ENCODE measurements at places on chromosomes 7 and 10. TPM values are rescaled to one million over a fixed set of nuclear protein-coding genes. Genes with fewer than 3 reads are reported as not detected.

DNA sequence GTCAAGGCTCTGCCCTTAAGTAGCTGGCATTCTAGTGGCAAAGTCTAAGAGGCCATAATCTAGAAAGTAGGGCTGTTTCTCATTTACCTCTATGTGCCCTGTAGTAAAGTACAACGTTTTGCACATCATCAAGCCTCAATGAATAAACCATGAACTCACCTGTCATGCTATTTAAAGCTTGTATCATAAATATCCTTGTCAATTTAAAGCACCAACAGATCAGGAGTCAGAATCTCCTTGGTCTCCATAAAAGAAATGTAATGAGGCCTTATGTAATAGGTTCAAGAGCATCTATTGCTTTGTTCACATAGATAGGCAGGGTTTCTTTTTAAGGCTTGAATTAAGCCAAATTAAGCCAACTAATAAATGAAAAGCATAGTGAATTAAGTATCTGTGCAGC is 181.9 kb downstream of the KMT2E start:
- DNase-seq: no peak

SEMA3E gene
- total RNA-seq: 1.3 TPM

C10orf67 gene
- not detected for total RNA-seq

GRCh38 chr10:37263304-37263703 is 137.9 kb downstream of the ANKRD30A start:
- DNase-seq: no peak

DNA sequence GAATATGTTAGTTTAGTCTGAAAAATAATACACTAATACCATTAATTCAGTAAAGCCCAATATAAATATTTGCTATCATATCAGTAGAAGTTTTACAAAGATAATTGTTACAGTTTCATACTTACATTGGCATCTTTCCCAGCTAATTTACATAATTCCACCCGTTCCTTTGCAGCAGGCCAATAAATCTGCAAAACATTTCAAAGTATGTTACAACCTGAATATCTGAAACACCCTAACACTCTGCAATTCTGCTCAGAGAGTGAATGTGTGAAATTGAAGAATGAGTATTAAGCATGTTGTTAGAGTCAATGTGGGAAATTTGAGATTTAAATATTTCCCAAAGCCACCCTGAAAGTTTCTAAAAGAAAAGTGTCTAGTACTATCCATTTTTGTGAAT is 105.5 kb downstream of the SEMA3D start:
- DNase-seq: no peak

KIAA1549 gene
- total RNA-seq: 1.2 TPM

DNA sequence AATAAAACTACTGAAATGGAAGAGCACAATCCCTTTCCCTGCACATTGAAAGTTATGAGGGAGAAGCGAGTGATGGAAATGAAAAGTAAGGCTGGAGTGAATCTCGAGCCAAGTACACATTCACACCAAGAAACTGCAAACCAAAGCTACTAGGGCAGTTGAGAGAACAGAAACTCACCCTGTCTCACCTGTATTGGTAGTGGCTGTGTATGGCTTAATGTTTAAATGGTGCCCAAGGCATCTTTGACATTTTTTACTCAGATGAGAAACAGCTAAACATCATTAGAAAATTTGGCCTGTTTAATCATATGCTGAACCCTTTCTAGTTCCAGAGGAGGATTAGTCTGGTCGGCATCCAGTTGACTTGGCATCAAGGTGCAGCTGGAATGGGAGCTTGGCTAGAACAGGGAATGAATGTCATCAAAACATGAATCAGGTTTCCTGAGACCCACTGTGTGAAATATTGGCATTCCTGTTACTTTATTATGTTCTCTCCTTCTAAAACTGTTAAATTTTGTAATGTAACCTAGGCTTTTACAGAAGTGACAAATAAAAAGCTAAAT is 840.8 kb downstream of the GRM8 start:
- no peak for DNase-seq

- peak; percentile 19 for DNase-seq
Measured at GRCh38 chr7:115477193-115477651, 553.3 kb downstream of the TFEC start.

OR2A5 gene
- not detected for total RNA-seq

DNA sequence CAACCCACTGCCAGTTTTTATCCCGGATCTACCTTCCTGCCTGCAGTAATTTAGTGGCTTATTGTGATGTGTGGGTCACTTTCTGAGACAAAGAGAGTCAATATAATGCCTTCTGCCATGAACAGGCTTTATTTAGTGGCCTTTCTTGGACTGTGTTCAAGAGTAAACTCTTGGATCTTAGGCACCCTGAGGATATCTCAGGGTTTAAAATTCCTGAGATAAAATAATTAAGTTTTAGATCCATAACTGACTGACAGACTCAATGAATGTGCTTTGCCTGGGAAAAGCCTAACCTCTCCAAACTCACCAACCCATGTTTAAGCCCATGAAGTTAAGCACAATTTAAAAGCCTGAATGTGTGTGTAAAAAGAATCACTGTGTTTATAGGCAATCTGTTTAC is 564.3 kb downstream of the LRMDA start:
- DNase-seq: no peak

GRCh38 chr10:11003679-11004078 is 14.0 kb upstream of the CELF2 start:
- no peak for DNase-seq

GRCh38 chr10:102342958-102343357 is 52.5 kb upstream of the NFKB2 start:
- DNase-seq: no peak

DNA sequence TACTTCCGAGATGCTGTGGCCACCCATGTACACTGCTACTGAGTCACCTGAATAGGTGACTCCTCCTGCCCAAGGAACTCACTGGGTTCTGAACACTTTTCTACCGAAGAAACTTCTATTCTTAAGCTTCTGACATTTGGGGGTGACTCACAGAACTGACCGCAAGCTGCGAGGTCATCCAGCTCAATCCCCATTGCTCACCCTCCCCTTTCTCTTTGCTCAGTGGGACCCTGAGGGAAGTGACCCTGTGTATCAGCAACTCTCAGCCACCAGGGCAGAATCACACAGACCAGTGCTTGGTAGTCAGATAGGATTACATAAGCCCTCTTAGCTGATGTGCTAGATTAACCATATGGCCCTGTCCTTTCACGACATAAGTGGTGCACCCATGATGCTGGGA is 46.3 kb downstream of the INSYN2A start:
- DNase-seq: no peak

- DNase-seq: peak; percentile 88
Measured at GRCh38 chr7:54773472-54774399, 14.7 kb upstream of the SEC61G start.

- DNase-seq: no peak
Measured at GRCh38 chr10:85212526-85212925, 884.1 kb downstream of the CCSER2 start.

DNA sequence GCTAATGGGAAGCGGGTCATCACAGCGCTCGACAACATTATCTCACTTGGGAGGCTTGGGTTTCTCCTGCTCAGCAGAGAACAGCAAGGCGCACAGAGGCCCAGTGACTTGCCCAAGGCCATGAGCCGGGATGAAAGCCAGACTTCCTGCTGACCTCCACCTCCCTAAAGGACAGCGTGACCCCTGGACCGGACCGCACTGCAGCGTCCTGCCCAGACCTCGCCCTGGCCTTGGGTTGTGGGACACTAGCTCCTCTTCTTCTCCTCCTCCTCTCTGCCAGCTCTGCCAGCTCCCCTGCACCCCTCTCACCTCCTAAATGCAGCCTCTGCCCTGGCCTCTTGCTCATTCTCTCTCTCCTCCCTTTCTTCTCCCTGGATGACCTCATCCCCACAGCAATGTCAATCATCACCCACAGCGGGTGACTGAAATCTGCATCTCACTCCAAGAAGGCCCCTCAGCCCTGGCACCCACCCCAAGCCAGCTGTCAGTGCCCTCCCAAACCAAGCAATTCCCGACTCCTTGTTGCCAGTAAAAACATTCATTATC is 19.4 kb downstream of the SPOCK2 start:
- no peak for DNase-seq

GRCh38 chr10:117363028-117363427 is 12.2 kb downstream of the PDZD8 start:
- DNase-seq: no peak

DNA sequence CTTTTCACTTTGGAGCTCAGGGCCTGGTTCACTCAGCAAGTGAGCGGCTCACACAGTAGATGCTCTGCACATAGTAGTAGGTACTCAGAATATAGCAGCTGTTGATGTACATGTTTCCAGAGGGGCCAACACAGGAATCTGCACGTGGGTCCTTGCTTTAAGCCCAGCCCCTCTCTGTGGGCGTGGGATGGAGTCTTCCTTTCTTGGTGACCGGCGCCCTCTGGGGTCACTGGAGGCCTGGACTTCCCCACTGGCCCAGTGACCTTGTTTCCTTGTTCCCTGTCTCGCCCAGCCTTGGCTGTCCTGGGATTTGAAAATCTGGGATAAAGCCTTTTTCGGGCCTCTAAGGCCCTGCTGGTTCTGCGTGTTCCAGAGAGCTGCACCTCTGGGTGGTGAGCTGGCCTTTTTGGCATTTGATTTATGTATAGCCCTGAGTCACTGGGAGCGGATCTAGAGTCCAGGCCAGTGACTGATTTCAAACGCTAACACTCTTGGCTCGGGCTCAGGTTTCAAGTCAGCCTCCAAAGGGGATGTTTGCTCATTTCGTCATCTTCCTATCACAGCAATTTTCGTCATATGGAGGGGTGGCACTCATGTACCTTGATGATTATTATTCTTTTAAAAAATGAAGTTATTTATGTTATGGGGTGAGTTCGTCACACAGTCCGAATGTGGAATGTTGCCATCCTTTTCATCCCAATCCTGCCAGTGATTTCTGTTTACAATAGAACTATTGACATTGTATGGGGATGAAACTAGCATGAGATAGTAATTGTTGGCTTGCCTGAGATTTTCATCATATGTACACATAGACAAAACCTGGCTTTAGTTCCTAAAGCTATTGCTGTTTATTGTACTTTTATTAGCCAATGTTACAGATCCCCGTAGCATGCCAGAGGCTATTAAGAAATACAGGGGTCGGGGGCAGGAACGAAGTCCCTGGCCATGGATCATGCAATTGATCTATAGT is 65.5 kb downstream of the CUX1 start:
- peak; percentile 59 for DNase-seq
